ENCODE measurements at places on chromosomes 6 and 20.

DNA sequence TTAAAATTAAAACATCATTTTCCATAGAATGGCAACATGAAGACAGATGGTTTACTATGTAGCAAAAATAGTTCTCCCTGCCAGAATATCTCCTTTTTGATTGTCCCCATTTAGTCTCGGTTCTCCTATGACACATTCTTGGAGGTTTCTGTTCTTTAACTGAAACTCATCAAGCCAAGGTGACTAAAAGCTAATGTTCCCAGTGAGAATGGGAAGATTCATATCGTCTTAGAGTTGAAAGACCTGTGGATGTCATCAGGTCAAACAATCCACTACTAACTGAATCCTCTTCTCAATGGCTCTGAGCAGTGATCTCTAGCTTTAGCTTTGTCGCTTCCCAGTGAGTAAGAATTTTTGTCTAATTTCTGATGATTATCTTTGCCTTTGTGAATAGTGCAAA, 1.3 kb upstream of the DOK5 start:
- DNase-seq, result no peak

DNA sequence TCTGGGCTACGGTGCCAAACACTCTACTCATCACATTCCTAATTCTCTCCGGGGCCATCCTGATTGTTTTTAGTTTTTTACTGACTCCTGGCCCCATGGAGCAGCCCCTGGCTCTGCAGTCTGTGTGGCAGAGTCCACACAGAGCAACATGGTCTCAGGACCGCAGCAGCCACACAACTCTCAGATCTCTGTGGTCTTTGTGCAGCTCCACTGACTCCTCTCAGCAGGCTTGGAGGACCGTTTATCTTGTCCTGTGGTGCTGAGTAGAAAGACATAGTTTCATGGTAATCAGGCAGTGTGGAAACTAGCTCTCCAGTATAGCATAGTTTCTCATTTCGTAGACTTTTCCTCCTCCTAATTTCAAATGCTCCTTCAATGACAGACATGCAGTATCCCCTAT, 168.4 kb downstream of the EDN1 start:
- DNase-seq, result no peak

GRCh38 chr20:25067102-25067987, 9.4 kb upstream of the ACSS1 start:
- no peak for DNase-seq

DNA sequence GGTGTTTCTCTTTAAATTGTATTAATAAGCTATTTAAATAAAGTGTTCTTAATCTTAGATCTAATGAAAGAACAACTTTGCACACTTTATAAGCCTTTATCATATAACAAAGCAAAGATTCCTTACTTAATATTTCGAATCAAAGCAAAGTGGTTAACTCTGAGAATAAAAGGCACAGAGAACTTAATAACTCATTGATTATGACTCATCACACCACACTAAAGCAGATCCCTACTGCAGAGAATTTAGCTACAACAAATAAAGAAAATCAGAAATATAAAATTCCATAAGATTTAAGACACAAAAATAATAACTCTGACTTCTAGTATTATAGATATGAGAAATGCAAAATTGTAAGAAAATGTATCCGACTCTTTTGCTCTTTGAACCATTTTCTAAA, 135.6 kb upstream of the RUNX2 start:
- no peak for DNase-seq

DNA sequence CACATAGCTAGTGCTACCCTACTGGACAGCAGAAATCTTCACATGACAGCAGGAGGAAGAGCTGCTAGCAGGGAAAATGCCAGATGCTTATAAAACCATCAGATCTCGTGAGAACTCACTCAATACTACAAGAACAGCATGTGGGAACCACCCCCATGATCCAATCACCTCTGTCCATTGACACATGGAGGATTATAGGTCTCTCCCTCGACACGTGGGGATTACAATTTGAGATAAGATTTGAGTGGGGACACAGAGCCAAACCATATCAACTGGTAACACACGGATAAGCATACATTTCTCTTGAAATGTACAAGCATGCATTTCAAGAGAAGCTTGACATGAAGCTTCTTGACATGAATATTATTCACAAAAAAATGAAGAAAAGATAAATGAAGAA, 64.1 kb downstream of the MMS22L start:
- DNase-seq, result no peak

- DNase-seq, result no peak
These were observed 109.1 kb downstream of the PRDM1 start for GRCh38 chr6:106194949-106195921.

GRCh38 chr6:6645261-6645917, 56.9 kb downstream of the LY86 start:
- no peak for DNase-seq

DNA sequence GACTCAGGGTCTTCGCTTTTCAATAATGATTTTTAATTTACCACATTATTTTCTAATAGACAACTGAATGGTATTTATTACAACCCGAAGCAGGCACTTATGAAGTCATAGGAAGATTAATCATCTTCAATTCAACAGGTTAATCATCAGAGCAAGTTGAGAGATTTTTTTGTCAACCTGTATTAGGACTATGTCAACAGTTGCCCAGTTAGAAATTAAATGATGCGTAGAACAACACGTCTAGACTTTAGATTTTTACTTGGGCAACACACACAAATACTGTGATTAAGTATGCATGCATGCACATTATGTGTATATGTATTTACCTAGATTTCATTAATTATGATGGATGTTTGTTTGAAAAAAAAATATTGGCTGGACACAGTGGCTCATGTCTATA, 4.3 kb downstream of the ILRUN start:
- DNase-seq, result no peak

DNA sequence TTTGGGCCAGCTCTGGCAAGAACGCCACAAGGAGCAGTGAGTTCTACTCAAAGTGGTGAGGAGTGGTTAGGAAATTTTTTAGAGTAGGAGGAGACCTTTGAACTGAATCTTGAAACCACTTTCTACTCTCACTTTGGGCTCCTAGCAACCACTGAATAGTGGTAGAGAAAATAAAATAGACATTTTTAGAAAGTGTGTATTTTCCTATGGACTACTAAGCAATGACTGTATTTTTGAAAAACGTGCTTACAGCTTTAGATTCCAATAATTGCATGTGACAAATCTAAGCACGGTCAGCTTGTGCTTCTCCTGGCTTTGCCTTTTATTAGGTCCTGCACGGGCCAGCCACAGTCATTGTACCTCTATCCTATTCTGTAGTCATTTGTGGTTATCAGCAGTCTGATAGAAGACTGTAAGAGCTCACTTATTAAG, 8.7 kb upstream of the IFNGR1 start:
- no peak for DNase-seq

DNA sequence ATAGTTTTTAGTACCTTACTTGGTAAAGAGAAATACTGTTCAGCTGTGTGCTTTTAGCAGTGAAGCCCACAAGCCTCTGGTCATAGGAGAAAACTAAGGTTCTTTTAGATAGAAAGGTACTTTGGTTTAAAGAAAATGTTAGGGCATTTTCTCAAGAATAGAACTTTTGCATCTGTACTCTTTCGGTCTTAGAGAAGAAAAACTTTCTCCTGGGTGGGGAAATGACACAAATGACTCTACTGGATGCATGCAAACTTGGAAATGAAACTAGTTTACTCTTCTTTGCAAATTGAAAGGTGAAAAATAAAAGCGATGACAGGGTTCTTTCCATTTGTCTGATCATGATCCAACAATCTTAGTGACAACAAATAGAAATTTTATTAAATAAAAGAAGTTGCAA, 2.1 kb upstream of the TMEM217 start:
- DNase-seq, result no peak

DNA sequence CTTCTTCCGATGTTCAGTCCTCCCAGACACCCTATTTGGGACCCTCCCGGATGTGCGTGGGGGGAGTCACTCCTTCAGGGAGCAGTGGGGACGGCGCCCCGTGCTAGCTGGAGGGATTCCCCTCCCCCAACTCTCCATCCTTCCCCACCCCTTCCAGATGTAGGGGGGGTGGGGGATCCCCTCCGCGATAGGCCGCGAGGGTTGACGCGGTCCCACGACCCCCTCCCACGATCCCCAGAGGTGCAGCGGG, 548 bp downstream of the GNL1 start:
- DNase-seq, result no peak

DNA sequence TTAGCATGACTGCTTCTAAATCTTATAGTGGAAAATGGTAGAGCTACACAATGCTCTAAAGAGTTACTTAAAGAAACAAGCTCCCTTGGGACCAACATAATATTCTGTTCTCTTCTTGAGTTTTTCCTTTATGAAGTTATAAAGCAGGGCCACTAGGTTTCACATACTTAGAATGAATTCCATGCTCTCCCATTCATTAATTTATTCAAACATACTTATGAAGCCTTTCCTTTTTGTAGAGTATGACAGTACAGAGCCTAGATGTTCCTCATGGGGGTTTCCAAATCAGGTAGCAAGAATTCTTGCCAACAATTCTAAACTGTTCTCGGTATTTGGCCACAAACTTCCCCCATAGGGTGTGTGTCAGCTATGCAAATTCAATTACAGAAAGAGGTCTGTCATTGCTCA, 20.6 kb upstream of the FABP7 start:
- DNase-seq, result no peak

- no peak for DNase-seq
These were observed 71.2 kb upstream of the PLCB4 start for GRCh38 chr20:8997701-8998117.

DNA sequence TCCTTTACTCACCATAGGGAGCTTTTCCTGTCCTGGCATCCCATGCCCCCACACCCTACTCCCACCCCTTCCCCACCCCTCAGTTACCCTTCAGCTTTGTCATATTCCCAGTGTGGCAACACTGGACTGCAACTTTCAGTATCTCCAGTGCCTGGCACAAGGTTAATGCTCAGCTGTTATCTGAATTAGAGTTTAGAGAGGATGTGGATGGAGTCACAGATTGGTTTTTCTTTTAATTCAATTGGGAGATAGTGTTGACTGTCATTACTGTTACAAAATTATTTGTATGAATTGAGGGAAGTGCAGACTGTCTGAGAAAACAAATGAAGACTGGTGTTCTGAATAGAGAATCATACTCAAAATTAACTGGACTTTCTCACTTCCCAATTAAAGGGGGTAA, 89.9 kb downstream of the TULP4 start:
- no peak for DNase-seq

DNA sequence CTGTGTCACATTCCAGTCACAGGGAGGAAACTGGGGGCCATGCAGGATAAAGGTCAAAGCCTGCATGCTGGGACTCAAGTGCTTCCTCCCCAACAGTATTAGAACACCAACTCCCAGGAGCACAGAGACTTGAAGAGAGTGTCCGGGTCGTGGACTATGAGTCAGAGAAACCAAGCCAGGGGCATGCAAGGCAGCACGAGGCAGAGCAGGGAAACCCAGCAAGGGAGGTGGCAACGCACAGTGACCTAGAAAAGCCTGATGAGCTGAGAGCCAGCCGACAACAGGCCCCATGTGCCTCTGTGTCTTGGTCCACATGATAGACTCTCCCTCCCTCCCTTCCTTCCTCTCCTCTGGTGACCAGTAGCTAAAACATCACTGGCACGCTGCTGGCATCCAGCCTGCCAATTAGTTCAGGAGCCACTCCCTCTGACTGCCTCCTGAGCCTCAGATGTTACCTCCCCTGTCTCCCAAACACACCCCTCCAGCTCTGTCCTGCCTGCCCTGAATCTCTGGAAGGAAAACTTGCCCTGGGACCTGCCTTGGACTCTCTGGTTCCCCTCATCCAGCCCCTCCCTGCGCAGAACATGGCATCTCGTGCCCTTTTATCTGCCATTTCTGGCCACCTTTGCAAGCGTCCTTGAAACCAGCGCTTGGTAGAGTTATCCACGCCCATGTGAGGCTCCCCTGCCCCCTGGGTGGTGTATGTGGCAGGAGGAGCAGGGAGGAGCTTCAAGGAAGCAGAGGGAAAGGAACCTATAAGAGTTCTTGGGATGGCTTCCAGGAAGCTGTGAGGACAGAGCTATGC, 16.2 kb upstream of the RNF39 start:
- DNase-seq, result no peak

- no peak for DNase-seq
These were observed 1.2 kb downstream of the RHAG start for GRCh38 chr6:49635480-49635879.

DNA sequence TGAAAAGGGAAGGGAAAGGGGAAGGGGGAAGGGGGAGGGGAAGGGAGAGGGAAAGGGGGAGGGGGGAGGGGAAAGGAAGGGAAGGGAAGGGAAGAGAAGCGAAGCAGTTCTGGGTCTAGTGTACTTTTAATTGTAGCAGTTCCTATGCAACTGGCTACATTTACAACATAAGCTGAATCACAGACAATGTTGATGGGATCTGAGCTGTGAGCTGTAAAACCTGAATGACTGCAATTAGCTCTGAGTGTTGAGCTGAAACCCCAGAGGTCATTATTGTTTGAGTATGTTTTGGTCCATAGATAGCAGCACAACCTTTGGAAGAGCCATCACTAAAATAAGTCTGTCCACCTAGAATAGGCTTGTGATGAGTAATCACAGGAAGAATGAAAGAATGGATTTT, 7.2 kb upstream of the ABHD12 start:
- DNase-seq, result no peak

- no peak for DNase-seq
These were observed 71.2 kb upstream of the SMIM8 start for GRCh38 chr6:87251225-87251624.

DNA sequence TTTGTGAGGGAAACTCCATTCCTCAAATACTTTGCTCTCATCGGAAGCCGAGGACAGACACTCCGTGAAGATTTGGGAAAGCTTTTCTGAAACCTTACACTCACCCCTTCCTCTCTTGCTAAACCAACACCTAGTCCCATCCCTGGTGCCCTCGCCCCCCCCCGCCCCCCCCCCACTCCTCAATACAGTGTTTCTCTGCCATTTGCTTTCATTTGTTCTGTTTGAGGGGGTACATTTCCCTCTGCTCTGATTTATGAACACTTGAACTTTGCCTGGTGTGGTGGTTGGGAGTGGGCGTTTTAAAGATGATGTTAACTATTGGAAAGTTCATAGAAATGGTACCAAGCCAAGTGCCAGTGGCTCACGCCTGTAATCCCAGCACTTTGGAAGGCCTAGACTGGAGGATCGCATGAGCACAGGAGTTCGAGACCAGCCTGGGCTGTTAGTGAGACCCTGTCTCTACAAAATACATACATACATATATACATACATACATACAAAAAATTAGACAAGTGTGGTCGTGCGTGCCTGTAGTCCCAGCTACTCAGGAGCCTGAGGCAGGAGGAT, 1.1 kb downstream of the RAB32 start:
- no peak for DNase-seq

GRCh38 chr20:50278684-50279531, 88.3 kb downstream of the CEBPB start:
- DNase-seq, result peak; percentile 90

- DNase-seq, result no peak
These were observed 74.0 kb downstream of the NDUFAF5 start for GRCh38 chr20:13858871-13859270.

- DNase-seq, result no peak
These were observed 26.5 kb downstream of the ZNF292 start for GRCh38 chr6:87181903-87182302.
